Right ventricle myocardium superior (tissue), 1 donor: ENCODE measurements at places on chromosomes 1 and 21. TPM values are rescaled to one million over a fixed set of nuclear protein-coding genes. Genes with fewer than 3 reads are reported as not detected.

GRCh38 chr1:43874716-43875115 lies 58.9 kb upstream of the ARTN start:
- DNase-seq: no peak

GRCh38 chr1:159946242-159947187 lies 1.1 kb upstream of the IGSF9 start:
- DNase-seq: no peak

DNA sequence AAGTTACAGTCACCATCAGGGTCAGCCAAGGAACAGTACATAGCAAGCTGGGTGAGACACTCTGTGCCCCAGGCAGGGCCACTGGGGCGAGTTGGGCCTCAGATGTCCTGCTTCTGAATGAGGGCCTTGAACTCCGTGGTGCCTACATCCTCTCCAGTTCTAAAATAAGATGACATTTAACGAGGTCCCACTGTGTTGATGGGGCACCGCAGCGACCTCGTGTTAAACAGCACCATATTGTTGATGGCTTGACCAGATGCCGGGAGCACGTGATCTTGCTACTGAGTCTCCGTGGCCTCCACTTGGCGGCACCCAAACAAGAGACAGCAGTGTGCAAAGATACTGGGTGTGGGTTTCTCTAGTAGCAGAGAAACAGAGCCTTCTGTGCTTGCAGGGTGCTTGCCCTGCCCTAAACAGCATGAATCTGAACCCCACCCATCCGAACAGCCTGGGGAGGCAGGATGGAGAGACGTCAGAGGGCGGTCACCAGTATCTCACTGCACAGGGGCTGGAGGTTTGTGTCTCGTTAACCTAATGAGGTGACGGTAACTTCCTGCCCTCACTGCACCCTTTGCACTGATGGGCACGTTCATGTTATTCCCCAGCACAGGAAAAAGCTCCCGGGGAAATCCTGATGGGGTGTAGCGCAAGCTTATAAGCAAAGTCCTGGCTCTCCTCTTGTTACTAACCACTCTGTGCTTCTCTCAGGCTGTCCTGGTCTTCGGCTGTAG lies 324.4 kb downstream of the AJAP1 start:
- no peak for DNase-seq

GRCh38 chr1:221667504-221667903 lies 74.4 kb downstream of the DUSP10 start:
- no peak for DNase-seq

DNA sequence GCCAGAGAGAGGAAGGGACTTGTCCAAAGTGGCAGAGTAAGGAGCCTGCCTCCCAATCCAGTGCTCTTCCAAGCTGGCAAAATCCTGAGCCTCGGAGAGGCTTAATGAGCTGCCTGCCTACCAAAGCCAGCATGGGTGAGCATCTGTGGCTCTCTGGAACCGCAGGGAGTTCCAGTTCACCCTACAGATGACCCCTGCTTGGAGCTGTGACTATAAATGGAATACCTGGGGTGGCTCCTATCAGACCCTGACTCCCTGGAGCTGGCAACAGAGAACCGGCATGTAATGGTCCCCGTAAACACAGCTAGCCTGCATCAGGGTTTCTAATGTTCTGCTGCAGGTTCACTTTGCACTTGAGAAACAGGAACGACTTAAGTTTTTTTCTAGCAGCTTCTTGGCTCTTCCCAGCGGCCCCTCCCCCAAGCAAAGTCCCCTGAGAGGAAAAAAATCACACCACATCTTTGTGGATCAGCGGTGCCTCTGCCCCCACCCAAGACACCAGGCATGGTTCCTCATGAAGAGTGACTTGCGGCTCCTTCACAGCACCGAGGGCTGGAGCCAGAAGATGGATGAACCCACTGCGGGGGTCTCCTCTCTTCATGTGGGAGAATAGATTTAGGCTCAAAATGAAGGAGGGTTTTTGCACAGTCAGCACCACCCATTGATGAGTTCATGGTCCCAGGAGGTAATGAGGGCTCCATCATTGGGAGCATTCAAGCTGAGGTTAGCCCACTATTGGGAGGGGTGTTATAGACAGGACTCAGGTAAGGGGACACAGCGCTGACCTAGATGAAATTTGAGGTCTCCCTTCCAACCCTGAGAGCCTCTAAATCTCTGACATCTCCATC lies 79.0 kb downstream of the SYT2 start:
- no peak for DNase-seq

DNA sequence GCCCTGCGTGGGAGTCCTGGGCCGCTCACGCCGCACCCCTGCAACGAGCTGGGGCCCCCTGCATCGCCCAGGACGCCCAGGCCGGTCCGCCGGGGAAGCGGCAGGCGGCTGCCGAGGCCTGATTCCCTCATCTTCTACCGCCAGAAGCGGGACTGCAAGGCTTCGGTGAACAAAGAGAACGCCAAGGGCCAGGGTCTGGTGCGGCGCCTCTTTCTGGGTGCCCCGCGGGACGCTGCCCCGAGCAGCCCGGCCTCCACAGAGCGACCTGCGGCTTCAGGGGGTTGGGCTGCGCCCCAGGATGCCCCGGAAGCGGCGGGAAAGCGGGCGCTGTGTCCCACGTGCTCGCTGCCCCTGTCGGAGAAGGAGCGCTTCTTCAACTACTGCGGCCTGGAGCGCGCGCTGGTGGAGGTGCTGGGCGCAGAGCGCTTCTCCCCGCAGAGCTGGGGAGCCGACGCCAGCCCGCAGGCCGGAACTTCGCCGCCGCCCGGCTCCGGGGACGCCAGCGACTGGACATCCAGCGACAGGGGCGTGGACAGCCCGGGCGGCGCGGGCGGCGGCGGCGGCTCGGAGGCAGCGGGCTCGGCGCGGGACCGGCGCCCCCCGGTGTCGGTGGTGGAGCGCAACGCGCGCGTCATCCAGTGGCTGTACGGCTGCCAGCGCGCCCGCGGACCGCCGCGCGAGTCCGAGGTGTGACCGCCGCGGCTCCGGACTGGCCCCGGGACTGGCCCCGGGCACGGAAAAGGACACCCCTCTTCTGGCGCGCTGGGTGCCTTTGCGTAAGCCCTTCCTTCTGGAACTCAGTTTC lies 2.7 kb downstream of the FAM110D start:
- DNase-seq: peak; percentile 82

GRCh38 chr1:59701376-59701775 lies 113.4 kb upstream of the HOOK1 start:
- no peak for DNase-seq

DNA sequence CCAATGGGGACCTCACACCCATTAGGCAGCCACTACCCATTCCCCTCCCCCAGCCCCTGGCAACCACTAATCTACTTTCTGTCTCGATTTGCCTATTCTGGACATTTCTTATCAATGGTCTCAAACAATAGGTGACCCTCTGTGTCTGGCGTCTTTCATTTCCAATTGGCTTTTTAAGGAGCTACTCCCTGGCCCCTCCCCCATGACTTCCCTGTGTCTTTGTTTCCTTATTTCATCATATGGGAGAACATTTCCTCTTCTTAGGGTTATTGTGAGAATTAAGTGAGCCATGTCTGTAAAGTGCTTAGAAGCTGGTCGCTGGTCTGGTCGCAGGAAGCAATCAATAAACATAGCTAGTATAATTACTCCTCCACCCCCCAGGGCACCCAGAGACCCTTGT lies 80.9 kb downstream of the SPSB1 start:
- DNase-seq: no peak

DNA sequence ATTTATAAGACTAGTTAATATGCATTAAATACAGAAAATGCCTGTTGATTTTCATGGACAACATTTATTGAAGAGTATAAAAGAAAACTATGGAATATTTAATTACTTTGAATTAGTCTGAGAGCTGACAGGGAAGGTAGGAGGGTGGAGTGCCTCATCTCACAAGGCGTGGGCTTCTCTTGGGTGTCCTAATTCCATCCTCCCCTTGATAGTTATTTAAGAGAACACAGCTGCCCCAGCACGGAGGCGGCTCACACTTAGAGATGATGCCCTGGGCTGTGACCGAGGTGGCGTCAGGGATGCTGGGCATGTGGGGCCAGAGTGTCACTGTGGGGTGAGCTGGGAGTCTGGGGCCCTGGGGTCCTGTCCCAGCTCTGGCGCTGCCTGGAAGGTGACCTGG lies 493.0 kb downstream of the PTPRU start:
- no peak for DNase-seq

DNA sequence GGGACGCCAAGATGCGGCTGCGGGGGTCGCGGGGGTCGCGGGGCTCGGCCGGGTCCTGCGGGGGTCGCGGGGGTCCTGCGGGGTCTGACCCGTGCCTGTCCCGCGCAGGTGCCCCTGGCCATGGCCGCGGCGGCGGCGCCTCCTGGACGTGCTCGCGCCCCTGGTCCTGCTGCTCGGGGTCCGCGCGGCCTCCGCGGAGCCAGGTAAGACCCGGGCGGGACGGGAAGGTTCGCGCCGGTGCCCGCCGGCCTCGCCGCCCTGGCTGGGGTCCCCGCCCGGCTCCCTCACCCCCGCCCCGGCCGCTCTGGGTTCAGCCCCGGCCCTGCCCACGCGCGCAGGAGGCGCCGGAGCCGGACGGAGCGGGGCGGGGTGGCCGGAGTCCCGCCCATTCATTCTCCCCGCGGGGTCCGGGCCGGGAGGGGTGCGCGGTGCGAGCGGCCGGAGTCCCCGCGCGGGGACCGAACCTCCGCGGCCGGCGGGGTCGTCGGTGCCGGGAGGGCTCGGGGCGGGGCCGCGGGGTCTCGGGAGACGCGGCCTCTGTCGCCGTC lies 380 bp downstream of the COL18A1 start:
- peak; percentile 74 for DNase-seq

DNA sequence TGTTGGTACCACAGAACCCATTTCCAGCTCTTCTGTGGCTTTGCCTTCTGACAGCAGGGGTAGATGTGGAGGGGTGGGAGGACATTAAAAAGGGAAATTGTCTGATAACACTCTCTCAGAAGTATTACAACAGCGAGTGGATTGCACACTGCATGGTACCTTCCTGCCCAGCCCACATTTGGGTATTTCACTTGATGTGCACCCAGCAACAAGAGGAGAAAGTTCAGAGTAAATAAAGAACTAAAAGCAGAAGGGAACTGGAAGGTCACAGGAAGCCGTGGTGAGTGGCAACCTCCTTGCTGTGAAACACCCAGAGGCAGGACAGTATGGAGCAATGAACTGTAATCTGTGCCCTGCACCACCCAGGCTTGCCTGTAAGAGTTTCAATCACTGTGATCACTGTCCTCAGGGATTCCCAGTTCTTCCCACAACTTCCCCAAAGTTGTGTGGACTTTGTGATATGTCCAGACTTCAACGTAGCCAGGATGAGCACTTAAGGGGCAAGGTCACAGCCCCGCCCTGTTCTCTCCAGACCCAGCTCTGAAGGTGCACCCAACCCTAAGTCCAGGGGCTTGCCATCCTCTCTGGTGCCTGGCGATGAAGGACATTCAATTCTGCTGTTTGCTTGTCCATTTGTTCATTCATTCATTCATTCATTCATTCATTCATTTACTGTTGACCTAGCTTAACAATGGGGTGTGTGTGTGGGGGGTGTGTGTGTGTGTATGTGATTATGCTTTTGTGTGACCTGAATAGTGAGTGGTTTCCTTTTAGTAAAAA lies 18.7 kb upstream of the F5 start:
- DNase-seq: peak; percentile 48

GRCh38 chr1:3231826-3232225 lies 162.8 kb downstream of the PRDM16 start:
- no peak for DNase-seq

- DNase-seq: no peak
Measured at GRCh38 chr1:101260556-101261350, 23.9 kb downstream of the S1PR1 start.

DNA sequence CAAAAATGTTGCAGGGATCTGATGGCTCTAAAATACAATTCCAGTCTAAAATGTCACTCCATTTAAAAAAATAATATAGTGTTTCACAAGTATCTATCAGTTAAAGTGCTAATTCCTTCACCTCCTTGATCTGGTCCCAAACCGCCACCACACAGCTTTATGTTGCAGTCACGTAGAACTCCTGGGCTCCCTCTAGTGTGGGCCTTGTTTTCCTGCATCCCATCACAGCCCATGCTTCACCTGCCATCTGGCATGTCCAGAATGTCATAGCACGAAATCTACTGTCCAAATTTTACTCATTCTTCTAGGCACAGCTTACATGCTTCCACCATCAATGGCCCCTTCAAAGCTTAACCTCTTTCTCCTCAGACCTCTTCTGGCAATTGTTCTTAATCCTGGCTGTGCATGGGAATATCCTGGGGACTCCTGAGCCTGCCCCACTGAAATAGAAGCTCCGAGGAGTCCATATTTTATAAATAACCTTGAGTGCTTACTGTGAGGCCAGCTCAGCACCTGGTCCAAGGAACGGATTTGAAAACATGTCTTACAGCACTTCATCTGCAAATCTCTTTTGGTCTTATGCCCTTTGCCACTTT lies 15.5 kb downstream of the FYB2 start:
- DNase-seq: no peak

DNA sequence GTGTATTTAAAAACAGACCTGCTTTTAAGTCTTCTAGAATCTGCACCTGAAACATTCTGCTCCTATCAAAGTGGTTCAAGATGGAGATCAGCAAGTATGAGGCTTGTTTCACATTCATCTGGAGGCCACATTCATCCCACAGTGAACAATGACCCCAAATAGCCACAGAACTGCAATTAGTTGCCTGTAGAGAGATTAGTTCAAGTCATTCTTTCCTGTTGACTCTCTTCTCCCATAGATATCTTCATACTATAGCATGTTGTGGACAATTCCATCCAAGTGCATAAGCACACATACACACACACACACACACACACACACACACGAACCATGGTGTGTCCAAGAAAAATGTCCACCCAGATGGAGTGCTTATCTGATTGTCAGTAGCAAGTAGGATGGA lies 101.7 kb upstream of the FGGY start:
- DNase-seq: no peak

GRCh38 chr1:178341261-178341956 lies 155.4 kb downstream of the CLEC20A start:
- DNase-seq: peak; percentile 48

GRCh38 chr21:26769613-26770188 lies 75.5 kb downstream of the ADAMTS1 start:
- DNase-seq: no peak

DNA sequence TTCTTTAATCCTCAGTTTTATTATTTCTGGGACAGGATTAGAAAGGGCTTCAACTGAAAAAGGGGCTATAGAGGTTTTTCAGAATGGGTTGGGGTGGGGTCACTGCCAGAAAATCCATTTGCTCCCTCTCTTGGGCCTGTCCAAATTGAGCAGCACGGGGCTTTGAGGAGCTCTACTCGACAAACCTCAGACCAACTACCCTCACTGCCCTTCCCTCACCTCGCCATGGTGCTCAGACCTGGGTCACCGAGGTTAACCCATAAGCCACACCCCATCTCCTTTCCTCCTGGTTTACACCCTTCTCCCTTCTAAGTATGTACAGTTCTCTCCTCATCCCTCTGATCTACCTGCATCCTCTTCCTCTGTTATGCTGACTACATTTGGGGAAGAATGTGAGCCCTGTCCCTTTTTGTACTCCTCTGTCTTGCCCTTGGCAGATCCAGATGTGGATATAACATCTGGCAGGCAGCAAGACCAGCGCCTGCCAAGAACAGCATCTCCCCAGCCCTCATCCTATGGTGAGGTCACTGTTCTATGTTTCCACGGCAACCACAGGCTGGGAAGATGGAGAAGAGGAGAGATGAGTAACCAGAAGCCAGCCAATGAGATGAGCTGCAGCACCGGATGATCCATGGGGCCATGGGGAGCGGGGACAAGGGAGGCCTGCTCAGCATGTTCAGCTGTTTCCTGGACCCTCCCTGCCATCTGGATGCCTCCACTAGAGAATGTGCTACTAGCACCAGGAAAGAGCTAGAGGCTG lies 3.7 kb upstream of the FABP3 start:
- no peak for DNase-seq

Gene RHD
- total RNA-seq: not detected

Gene TIAM1
- total RNA-seq: 2.9 TPM

Gene SMIM1
- 17.3 TPM for total RNA-seq

Gene RASAL2
- total RNA-seq: 26.8 TPM

Gene CAPZA1
- 20.7 TPM for total RNA-seq

Gene EEIG2
- 5.1 TPM for total RNA-seq

Gene ARMH1
- 0.83 TPM for total RNA-seq

Gene SDC3
- 19.9 TPM for total RNA-seq
